ENCODE measurements at places on chromosomes 6 and 20.
A peak's percentile ranks its signal among the peaks of the same experiment; 100 is the strongest.

GRCh38 chr6:40819182-40819834 lies 219.7 kb downstream of the UNC5CL start:
- no peak for DNase-seq

- peak; percentile 13 for DNase-seq
Observed at GRCh38 chr6:106547601-106548453, 81.5 kb downstream of the RTN4IP1 start.

GRCh38 chr6:148723484-148723883 lies 23.3 kb upstream of the UST start:
- no peak for DNase-seq

GRCh38 chr6:168113226-168113625 lies 34.2 kb upstream of the FRMD1 start:
- no peak for DNase-seq

GRCh38 chr20:44109951-44110361 lies 77.0 kb downstream of the JPH2 start:
- no peak for DNase-seq

- no peak for DNase-seq
Observed at GRCh38 chr6:63537959-63538300, 34.4 kb upstream of the LOC128125822 start.

DNA sequence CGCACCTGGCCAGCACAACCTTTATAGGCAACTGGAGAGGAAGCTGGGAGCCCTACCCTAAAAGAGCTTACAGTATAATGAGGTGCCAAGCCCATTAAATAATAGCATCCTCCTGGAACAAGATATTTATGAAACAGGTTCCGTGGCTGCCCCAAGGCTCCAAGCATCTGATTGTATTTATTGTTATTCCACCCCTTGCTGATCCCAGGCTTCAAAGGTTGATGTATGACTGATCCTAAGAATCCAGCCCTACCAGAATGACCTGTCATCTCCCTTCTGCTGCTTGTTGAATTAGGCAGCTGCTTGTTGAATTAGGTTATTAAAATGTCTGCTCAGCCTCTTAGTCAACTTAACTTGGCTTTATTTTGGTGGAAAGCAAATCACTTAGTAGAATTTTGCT lies 35.2 kb upstream of the SASH1 start:
- DNase-seq, result no peak

GRCh38 chr6:151241853-151242252 lies 2.1 kb downstream of the AKAP12 start:
- no peak for DNase-seq

DNA sequence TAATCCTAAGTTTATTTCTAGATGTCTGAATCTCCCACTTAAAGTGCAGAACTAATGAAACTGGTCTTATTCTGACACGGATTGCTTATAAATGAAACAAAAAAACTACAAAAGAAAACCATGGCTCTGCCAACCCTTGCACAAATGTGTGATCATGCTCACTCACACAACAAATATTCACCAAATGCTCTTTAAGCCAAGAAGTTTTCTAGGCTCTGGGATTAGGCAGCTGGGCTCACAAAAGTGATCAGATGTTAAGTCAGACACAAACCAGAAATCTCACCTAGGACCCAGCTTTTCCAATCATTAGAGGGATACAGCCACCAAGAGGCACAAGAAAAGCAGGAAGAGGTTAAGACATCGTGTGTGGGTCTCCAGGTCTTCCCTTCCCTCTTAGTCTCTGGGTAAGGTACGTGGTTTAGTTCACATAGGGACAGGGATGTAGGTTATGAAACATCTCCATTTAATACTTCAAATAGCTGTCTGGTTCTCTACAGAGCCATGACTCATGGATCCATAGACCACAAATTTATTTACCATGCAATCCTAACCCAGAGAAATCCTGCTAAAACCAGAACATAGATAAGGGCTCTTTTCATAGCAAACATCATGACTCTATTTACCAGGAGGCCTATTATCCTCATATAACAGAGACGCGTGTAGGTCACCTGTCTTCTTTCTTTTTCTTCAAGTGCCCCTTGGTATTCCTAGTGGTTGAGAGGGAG lies 165.2 kb downstream of the WDR27 start:
- no peak for DNase-seq

DNA sequence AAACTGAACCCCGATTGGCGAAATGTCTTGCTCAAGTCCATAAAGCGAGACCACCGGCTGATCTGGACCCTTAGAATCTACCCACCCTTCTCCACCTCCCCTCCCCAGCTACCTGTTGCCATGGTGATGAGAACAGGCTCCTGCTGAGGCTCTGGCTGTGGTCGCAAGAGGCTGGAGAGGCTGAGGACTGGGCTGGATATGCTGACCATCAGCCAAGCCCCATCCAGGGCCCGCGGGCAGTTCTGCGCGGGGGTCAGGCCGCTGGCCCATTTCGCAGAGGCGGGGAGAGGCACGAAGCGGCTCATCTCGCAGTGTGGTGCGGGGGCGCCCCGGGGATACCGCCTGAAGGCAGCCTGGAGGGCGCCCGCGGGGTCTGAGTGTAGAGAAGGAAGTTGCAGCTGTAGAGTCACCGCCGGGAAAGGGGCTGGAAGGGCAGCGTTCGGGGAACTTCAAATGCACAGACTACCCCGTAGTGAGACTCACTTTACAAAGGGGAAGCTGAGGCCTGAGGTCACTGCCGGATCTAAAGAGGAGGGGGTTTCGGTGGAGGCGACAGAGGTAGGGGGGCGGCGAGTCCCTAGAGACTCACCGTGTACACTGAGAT lies 671 bp downstream of the TAPBP start:
- DNase-seq, result peak; percentile 25

DNA sequence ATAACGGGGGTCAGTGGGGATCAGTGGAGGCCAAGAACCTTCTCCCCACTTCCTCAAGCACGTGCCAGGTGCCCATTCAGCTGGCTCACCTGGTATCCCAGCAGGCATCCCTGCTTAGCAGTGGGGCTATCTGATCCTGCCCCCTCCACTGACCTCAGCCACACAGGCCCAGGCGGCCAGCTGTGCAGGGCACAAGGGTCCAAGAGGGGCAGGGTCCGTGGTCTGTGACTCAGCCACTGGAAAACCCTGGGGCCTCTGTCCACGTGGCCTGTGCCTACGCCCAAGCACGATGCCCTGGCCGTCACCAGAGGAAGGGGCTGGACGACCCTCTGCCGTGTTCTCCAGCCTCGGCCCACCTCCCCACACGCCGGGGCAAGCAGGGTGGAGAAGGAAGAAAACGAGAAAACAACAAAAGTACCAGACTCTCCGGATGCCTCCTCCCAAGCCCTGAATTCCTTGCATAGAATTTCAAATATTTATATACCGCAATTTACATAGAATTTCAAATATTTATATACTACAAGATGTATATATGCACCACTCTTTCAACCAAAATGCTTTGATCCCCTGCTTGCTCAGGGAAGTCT lies 12.1 kb downstream of the PXDC1 start:
- no peak for DNase-seq

DNA sequence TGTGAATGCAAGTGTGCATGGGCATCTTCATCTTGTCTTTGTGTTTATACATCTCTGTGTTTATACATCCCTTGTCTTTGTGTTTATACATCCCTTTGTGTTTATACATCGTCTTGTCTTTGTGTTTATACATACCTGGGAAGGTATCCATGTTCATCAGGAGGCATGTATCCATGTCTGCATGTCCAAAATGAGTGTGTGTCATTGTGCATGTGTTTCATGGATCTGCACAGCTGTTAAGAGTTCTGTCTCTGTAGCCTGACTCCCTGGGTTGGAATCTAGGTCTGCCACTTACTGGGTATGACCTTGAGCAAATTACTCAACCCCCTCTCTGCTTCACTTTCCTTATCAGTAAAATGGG lies 50.1 kb upstream of the SIRPA start:
- DNase-seq, result no peak

GRCh38 chr6:22072949-22073348 lies 223.9 kb downstream of the PRL start:
- no peak for DNase-seq

GRCh38 chr6:44650495-44650894 lies 263.0 kb downstream of the CDC5L start:
- DNase-seq, result no peak

- no peak for DNase-seq
Observed at GRCh38 chr6:80145921-80146320, 39.5 kb downstream of the BCKDHB start.

- DNase-seq, result no peak
Observed at GRCh38 chr20:62906209-62906608, 20.1 kb downstream of the DIDO1 start.

DNA sequence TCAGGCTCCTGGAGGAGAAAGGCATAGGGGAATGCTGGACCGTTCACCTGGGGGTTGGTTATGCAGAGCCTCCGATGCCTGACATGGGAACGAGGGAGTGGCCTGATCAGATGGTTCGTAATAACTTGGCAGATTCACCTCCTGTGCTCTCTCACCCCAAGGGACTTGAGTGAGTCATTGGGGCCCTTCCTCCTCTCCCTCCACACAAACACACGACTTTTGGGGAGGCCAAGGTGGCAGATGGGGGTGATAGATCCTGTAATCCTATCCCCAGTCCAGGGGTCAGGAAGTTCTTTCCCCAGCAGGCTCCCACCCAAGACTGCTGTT lies 45.6 kb upstream of the ARFGEF2 start:
- DNase-seq, result no peak

DNA sequence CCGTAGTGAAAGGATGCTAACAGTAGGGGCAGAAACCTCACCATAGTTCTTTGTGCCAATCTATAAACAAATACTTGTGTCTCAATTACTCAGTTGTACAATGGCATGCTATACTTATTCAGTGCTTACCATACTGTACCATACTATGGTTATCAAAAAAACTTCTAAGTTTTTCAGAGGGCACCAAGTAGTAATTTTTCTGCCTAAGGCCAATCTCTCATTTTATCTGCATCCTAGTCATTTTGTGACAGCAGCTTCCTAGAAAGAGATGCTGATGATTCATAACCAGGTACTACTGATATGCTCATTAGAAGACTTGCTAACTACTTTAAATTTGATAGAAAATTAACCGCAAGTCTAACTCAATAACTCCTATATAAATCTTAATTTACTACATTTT lies 42.9 kb downstream of the TMEM244 start:
- no peak for DNase-seq

GRCh38 chr6:168601546-168601945 lies 160.6 kb downstream of the SMOC2 start:
- DNase-seq, result no peak

- no peak for DNase-seq
Observed at GRCh38 chr6:17845598-17845997, 138.9 kb upstream of the NUP153 start.

DNA sequence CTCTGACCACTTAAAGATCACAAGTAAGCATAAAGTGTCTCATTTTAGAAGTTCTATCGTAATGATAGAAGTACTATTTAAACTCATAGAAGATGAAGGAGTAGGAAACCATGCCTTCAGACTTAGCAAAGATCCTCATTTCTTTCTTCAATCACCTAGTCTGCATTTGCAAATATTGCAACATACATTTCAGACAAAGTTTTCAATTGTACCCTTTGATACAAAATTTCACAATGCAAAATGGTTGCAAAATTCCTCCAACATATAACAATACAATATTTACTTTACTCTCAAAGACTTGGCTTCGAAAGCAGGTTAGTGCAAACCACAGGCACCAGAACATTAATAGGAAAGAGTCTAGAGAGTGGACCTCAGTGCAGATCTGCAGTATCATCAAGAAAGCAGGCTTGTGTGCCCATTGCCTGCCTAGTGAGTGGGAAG lies 16.1 kb upstream of the ROS1 start:
- no peak for DNase-seq

- DNase-seq, result no peak
Observed at GRCh38 chr6:41546866-41547798, 951 bp downstream of the FOXP4 start.

GRCh38 chr20:41697861-41698559 lies 79.8 kb upstream of the CHD6 start:
- DNase-seq, result no peak

DNA sequence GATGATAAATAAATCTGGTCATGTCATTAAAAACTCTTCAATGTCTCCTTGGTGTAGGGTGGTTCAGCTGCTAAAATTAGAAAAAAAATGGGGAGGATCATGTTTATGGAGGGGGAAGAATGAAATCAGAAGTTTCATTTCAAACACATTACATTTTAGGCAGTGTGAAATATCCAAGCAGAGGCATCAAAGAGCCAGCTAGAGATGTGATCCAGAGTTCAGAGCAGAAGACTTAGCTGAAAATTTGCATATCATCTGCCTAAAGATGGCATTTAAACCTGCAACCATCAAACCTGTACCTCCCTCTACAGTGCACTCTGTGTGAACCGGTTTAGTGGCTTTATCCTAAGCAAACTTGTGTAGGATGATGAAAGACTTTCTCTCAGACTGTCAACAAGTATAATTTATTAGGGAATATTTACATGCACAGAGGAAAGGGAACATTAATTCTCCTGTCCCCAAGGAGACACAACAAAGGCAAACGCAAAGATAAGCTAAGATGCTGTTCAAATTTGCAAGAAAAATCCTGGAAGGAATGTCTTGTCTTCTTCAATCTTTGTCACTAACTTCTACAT lies 84.8 kb upstream of the PLEKHG1 start:
- no peak for DNase-seq

DNA sequence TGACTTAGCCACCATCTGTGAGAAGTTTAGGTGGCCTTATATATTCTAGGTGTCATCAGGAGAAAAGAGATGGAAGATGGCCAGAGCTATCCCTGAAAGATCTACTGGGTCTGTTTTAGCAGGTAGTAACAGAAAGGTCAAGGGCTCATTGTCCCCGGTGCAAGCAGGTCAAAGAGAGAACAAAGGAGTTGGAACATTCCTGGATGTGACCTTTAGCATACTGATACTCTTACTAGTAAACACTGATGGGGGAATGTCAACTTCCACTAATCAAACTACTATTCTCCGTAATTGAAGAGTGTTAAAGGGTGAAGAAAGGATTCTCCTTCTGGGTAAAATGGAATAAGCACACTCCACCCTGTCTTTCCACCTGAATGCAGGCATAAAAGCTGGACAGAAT lies 4.0 kb upstream of the MCUR1 start:
- no peak for DNase-seq

DNA sequence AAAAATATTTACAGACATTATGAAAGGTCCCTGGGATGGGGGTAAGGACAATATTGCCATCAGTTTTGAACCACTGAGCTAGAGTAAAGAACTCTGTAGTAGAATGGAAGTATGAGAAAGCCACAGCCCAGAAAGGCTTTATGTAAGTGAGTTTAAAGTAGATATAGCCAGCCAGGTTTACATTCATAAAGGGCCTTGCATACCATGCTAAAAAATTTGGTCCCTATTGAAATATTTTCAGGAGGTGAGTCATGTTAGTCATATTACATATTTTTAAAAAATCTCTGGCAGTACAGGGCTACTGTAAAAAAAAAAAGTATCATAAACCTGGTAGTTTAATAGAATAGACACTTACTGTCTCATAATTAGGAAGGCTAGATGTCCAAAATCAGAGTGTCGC lies 3.5 kb downstream of the ZKSCAN8 start:
- no peak for DNase-seq

Measured in effector CD4-positive, alpha-beta T cell (primary cell).